Activated CD8-positive, alpha-beta memory T cell treated with anti-CD3 and anti-CD28 coated beads for 36 hours (primary cell): ENCODE measurements at places on chromosomes 4 and X. TPM values are rescaled to one million over a fixed set of nuclear protein-coding genes. Genes with fewer than 3 reads are reported as not detected.

The SYNPO2 gene
- total RNA-seq, result 0.15 TPM

The GPRIN3 gene
- 19.0 TPM for total RNA-seq

The CLDN34 gene
- not detected for total RNA-seq

The GRIA3 gene
- not detected for total RNA-seq

The PABPC5 gene
- total RNA-seq, result not detected

The STBD1 gene
- total RNA-seq, result 0.40 TPM

The TBX22 gene
- total RNA-seq, result not detected

The ETNPPL gene
- not detected for total RNA-seq

The PARM1 gene
- 0.04 TPM for total RNA-seq

The ZCCHC18 gene
- total RNA-seq, result 5.1 TPM

The APLN gene
- total RNA-seq, result 0.88 TPM

The TMEM154 gene
- total RNA-seq, result 16.4 TPM

The ADH1A gene
- total RNA-seq, result not detected

The FHL1 gene
- total RNA-seq, result 17.8 TPM

The GABRA4 gene
- not detected for total RNA-seq

The NSUN7 gene
- total RNA-seq, result not detected

The PPARGC1A gene
- total RNA-seq, result not detected

The GIMD1 gene
- not detected for total RNA-seq

The DUSP21 gene
- not detected for total RNA-seq

The ENOPH1 gene
- 67.7 TPM for total RNA-seq

The CYTL1 gene
- not detected for total RNA-seq

The DRD5 gene
- not detected for total RNA-seq

The DIPK2B gene
- total RNA-seq, result not detected

The TMEM255A gene
- total RNA-seq, result not detected

The TXK gene
- total RNA-seq, result 7.3 TPM

The ARFIP1 gene
- total RNA-seq, result 13.8 TPM

The CT45A3 gene
- not detected for total RNA-seq

The SNCA gene
- total RNA-seq, result not detected

The UXT gene
- 172 TPM for total RNA-seq

The OTC gene
- total RNA-seq, result not detected

The NIPAL1 gene
- 0.82 TPM for total RNA-seq
